ENCODE measurements at places on chromosomes 3 and 15. TPM values are rescaled to one million over a fixed set of nuclear protein-coding genes. Genes with fewer than 3 reads are reported as not detected.

Gene ZNF660
- total RNA-seq, result 0.16 TPM

- no peak for ATAC-seq
Measured at GRCh38 chr15:58605931-58606530, 143.5 kb downstream of the ADAM10 start.

DNA sequence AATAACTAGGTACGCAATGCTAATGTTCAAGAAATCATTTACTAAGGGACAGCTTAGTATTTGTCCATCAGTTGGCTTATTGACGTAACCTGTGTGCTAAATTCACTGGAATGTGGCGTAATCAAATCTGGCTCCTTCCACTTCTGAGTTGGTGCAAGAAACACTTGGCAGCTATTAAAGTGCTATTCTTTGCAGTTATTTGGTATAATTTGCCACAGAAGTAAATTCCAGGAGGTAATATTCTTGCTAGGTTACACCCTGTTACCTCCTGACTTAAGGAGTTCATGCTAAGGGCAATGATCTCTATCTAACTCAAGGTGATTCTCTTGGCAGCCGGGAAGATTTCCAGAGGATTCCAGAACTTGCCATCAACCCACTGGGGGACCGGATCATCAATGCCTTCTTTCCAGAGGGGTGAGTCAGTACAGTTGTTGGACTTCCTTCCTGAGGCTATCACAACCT is 25.5 kb downstream of the CHP1 start:
- no peak for ATAC-seq

DNA sequence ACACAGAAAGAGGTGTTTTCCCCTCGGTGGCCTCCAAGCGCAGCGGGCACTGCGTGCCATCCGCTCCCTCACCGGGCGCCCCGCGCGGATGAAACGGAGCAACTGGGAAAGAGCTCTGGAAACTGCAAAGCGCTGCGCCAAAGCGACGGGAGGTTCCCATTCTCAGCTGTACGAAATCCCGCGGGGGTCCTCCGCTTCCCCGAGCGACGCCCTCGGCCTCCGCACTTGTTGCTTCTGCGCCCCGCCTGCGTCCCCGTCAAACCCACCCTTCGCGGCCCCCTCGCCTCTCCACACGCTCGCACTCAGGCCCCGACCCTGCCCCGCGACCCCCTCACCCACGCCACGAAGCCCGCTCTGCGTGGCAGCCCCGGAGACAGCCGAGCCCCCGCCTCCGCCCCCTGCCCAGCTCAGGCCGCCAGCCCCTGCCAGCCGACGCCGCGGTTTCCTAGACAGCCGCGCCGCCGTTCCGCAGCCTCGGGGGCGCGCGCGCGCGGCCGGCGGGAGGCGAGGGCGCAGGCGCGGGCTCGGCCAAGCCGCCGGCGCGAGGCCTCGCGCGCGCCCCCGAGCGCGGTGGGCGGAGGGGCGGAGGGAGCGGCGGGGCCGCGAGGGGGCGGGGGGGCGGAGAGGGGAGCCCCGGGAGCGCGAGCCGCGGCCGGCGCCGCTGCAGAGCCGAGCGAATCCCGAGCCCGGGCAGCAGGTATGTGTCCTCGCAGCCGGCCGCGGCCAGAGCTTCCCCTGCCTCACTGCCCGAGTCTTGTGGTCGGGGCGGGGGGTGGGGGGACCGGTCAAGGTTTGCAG is at the start of gene TMEM266:
TSS of gene TMEM266 (plus strand) at position 666 of the 798 bp plus-strand sequence. CDS start 74,279 bp downstream, outside the sequence.
- ATAC-seq, result peak; percentile 52

DNA sequence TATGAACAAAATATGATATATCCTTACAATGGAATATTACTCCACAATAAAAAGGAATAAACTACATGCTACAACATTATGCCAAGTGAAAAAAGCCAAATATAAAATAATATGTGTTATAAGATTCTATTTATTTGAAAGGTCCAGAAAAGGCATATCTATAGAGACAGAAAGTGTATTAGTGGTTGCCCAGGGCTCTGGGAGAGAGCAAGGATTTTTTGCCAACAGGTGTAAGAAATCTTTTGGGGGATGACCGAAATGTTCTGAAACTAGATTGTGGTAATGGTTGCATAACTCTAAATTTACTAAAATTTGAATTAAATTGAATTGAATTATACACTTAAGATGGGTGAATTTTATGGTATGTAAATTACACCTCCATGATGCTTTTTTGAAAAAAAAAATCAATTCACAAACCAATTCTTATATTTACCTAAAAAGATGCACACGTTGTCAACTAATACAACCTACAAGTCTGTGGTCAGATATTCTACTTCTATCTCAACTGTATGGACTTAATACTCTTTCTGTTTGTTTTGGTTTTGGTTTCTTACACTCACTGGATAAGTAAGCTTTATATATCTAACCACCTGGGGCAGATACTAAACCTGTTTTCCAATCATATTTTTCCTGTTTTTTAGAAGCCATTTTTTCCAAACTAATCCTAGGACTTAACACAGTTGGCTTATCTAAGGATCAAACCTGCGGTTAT is 75.8 kb downstream of the FBN1 start:
- no peak for ATAC-seq

Gene GRAMD1C
- total RNA-seq, result 5.0 TPM

Gene RTP1
- total RNA-seq, result not detected

DNA sequence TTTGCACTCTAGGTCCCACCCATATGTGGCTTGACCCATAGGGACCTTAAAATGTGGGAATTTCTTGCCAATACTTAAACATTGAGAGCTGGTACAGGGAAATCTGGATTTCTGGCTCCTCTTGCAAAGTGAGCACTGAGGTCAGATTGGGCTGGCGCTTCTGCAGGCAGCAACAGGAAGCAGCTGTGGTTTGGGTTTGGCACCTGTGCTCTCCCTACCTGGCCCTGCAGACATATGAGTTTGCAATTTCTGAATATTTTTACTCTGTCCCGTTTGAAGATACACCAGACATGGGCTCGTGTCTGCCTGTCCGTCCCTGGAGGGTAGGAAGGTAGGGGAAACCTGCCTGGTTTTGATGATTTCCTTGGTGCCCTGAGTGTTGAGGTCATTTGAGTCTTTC is 74.8 kb upstream of the SEC13 start:
- no peak for ATAC-seq

- ATAC-seq, result no peak
Measured at GRCh38 chr15:66142285-66142684, 111.3 kb downstream of the MEGF11 start.

- ATAC-seq, result no peak
Measured at GRCh38 chr15:101391981-101392640, 97.1 kb upstream of the SNRPA1 start.

- peak; percentile 52 for ATAC-seq
Measured at GRCh38 chr15:100020189-100020588, 287.0 kb upstream of the LYSMD4 start.

DNA sequence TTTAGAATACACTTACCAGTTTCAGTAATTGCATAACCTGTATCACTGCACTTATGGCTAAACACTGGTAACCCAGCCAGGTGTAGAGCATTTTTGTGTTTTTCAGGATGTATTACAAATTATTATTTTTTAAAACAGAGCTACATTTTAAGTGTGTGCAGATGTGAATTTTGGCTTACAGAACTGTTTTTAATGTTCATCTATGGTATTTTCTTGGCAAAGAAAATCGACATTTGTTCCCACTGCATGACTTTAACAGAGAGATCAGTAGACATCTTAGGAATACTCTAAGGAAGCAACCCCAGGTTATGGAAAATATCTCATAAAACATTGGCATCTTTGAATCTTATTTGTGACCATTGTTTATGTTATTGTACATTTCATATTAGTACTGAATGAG is 73.3 kb downstream of the ATP13A4 start:
- ATAC-seq, result no peak

DNA sequence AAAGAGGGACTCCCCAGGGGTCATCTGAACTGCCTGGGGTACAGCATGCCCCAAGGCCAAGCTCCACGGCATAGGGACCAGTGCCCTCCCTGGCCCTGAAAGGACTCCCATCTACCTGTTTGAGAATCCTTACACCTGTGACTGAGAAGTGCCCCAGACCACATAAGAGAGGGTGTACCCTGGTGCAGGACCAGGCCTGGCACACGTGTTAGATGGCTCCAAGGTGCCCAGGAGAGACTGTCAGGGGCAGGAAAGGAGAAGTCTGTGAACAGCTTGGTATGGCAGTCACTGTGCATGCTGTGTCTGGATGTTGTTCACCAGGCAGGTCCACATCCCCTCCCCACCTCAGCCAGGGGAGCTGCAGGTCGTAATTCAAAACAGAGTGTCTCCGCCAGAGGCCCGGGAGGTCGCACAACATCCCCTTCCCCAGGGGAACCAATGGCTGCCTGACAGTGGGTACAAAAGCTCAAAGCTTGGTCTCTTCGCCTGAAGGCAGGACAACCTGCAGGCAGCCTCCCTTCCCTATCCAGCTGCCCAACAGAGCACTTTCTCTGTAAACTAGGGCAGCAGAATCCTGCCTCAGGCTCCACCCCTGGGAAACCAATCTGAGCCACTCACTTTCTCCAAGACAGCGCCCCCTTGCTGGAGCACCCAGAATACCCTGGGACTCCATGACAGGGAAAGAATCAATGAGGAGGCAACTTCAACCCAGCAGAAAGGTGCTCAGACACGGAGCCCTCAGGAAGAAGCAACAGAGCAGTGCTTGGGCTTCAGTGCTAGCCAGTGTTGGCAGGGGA is 3.9 kb downstream of the NUP210 start:
- no peak for ATAC-seq

DNA sequence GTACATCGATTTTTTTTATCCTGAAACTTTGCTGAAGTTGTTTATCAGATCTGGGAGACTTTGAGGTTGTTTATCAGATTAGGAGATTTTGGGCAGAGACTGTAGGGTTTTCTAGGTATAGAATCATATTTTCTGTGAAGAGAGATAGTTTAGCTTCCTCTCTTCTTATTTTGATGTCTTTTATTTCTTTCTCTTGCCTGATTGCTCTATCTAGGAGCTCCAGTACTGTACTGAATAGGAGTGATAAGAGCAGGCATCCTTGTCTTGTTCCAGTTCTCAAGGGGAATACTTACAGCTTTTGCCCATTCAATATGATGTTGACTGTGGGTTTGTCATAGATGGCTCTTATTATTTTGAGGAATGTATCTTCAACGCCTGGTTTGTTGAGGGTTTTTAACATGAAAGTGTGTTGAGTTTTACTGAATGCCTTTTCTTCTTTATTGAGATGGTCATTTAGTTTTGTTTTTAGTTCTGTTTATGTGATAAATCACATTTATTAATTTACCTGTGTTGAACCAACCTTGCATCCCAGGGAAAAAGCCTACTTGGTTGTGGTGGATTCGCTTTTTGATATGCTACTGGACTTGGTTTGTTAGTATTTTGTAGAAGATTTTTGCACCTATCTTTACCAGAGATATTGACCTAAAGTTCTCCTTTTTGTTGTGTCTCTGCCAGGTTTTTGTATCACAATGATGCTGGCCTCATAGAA is 14.9 kb upstream of the DNAAF4 start:
- no peak for ATAC-seq

- ATAC-seq, result no peak
Measured at GRCh38 chr15:79171320-79172031, 80.9 kb upstream of the RASGRF1 start.

DNA sequence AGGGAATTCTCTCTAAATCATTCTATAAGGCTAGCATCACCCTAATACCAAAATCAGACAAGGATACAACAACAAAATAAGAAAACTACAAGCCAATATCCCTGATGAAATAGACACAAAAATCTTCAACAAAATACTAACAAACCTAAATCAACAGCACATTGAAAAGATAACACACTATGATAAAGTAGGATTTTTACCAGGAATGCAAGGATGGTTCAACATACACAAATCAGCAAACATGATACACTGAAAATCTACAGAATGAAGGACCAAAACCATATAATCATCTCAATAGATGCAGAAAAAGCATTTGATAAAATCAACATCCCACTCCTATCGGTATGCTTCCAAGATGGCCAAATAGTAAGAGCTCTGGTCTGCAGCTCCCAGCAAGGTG is 39.5 kb downstream of the ALDH1A2 start:
- no peak for ATAC-seq

GRCh38 chr3:165336786-165337185 is 140.6 kb upstream of the SLITRK3 start:
- no peak for ATAC-seq

Gene LDHAL6B
- not detected for total RNA-seq

DNA sequence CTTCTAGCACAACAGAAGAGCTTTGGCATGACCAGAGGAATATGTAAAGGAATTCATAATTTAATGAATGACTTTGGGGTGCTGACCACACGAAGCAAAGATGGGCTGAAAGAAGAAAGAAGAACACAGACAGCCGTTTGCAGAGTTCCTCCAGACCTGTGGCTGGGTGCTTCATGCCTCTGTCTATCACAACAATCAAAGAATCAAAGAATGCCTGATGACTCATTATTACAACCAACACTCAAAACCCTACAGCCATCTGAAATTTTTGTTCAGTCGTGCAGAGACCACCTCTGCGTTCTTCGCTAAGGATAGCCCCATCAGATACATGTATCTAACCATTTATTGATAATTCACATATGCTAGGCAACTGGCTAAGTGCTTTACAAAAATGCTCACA is 129.0 kb upstream of the PRICKLE2 start:
- ATAC-seq, result no peak

DNA sequence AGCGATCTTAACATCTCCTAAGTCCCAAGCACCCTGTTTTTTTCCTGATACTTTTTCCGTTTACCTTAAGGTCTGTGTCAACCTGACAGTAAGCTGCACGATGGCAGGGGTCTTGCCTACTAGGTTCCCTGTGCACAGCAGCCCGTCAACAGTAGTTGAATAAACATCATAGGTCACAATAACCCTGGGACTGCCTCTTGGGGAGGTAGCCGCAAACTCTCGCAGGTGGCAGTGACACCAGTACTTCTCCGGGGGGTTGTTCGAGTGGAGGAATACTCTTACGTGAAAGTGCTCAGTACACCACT is 365 bp upstream of the PDCD6IP start:
- no peak for ATAC-seq
